Hematopoietic multipotent progenitor cell treated with erythropoietin and hydrocortisone succinate and interleukin-3 and kit ligand, for 4 days (in vitro differentiated cells): ENCODE measurements at places on chromosomes 1 and 21.
A peak's percentile ranks its signal among the peaks of the same experiment; 100 is the strongest.

DNA sequence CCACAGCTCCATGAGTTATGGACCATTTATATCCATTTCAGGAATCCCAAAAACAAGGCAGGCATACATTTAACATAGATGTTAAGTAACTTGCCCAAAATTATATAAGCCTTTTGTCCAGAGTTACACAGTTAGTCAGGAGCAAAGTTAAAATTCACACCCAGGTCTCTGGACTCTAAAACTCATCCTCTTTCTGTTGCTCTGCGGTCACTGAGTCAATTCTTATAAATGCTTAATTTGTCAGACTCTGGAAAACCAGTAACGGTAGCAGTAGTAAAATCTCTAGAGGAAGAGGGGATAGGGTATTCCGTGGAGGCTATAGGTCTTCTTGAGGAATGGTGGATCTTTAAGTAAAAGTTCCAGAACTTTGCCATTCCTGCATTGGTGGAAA is 223.6 kb upstream of the JUN start:
- DNase-seq = no peak

- DNase-seq = no peak
Measured at GRCh38 chr1:230052665-230053064, 14.4 kb upstream of the GALNT2 start.

GRCh38 chr1:237031480-237031879 is 10.5 kb upstream of the RYR2 start:
- no peak for DNase-seq

DNA sequence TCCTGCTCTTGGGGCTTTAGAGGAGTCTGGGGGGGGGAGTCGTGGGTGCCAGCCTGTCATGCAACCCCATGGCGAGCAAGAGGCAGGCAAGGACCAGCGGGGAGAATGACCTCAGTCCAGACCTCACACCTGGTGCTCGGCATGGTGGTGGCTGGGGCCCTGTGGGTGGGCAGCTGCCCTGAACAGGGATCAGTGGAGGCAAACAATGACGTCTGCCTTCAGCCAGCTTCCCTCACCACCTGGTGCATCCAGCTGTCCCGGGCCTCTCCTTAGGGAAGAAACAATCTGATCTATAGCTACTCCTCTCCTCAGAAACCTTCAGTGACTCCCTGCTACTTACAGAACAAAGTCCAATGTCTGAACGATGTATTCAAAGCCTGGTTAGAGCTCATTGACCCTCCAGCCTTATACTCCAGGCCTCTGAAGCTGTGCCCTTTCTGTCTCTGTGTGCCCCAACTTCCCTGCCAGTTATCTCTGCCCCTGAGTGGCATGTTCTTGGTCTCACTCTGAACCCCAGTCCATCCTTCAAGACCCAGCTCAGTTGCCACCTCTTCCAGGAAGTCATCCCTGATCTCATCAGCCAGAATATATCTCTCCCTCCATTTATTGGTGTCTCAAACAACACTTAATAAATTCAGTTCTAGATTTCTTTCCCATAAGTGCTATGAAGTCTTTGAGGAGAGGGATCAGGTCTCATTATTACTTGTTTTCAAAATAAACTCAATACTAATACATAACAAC is 6.6 kb downstream of the PADI2 start:
- DNase-seq = no peak

GRCh38 chr1:86499987-86500593 is 31.4 kb downstream of the CLCA1 start:
- DNase-seq = peak; percentile 93

DNA sequence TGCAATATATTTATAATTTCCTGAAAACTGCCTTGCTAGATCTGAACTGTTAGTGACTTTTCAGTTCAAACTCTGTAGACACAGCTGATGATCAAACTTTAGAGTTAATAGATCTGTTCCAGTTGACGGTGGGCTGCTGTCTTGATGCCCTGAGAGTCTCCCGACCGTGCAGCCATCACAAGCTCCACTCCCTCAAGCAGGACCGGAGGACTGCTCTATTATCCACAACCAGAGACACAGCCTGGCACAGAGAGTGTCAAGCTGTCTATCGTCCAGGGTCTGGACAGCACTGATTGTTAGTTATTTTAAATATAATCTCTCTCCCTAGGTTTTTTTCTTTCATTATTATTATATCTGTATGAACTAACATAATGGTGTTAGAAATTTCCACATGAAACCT is 8.0 kb downstream of the CHODL start:
- DNase-seq = no peak

DNA sequence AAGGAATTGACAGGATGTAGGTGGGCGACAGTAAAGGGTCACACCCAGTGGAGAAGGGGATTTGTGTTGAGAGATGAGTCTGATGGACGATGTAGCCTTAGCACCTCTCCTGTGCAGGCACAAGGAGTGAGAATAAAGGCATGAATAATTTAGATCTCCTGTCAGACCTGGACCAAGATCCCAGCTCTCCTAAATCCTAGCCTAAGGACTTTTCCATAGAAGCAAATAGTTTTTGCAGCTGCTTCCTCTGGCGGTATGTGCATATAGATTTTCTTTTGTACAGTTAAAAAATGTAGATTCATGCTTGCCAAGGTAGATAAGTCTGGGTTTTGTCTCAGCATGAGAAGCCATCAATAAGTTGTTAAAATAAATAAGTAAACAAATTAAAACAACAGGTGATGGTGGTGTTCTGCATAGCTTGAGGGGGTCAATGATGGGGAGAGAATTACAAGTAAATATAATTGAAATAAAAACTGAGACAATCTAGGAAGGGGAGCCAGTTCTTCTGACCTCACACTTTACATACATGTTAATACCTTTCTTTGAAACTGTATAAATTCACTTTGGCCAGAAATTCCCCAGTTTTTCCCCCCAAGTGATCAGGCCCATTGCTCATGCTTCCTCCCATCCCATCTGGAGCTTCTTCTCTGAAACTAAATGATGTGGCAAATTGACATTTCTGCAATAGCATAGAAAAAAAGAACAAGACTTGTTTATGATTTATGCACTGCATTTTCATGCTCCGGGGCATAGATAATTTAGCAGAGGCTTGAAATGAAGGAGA is 12.4 kb upstream of the ZP4 start:
- no peak for DNase-seq
